ENCODE measurements at places on chromosomes 7 and 10.

- no peak for DNase-seq
- no peaks in the 10 kb centered on the region for H3K36me3 ChIP-seq
- peaks cover 1% of the 10 kb centered on the region for H3K4me1 ChIP-seq
- no peak overlapping the region for H3K27ac ChIP-seq
- H3K27me3 ChIP-seq, result no peaks in the 10 kb centered on the region
- no peak overlapping the region for H3K4me3 ChIP-seq
Observed at GRCh38 chr10:123897146-123897545, 5.5 kb upstream of the CPXM2 start.

DNA sequence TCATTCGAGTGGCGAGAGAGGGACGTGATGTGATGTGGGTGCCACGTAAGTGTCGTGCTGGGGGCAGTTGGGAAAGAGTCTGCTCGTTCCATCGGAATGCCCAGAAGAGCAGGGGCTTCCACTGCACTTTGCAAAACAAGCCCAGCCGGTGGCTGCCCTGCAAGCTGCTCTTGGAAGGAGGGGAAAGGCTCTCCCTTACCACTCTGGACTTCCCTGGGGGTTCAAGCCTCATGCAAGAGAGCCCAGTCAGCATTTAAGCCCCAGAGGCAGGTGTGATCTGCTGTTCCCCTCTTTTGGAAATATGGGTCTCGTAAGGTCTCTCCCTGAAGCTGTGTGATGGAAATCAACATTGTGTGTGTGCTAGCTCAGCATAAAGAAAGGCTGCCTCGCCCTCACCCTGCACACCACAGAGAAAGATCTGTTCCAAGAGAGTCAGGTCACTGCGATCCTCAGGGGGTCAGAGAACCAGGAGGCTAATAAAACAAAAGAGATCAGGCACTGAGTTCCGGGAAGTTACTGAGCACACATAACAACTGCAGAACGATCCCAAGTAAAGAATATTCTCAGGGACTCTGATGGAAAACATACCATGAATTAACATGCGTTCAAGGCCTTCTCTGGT, 212.5 kb downstream of the ADAM12 start:
- H3K4me3 ChIP-seq, result no peak overlapping the region
- no peaks in the 10 kb centered on the region for H3K36me3 ChIP-seq
- no peaks in the 10 kb centered on the region for H3K4me1 ChIP-seq
- DNase-seq, result no peak
- H3K27ac ChIP-seq, result no peak overlapping the region
- H3K27me3 ChIP-seq, result no peaks in the 10 kb centered on the region

DNA sequence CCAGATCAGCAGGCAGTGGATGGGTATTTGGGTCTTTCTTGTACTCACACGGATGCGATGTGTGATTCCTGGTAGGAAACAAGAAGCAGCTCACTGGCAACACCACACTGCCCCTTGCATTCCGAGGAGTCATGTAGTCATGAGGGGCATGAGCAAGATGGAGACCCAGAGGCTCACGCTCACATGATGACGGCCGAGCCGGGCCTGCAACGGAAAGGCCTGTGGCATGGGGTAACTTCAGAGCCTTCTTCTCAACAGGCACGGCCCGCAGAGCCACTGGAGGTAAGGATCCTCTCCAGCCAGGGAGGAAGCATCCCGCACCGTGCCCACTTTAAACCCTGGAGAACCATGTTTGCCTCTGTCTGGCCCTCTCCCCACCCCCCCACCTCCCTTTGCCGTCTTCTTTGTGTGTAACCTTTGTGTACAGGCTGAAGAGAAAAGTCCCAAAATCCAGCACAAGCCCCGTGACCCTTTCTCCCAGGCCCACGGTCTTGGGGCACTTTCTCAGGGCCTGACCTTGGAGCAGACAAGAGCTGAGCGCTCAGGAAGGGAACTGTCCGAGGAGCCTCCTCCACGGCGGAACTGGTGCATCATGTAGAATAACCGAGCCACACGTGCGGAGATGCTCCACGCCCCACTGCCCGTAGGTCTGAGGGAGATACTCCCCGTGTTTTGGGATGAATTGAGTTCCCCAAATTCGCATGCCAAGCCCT, 516.4 kb downstream of the DNAJB6 start:
- no peaks in the 10 kb centered on the region for H3K4me1 ChIP-seq
- no peak overlapping the region for H3K27ac ChIP-seq
- no peaks in the 10 kb centered on the region for H3K36me3 ChIP-seq
- no peak for DNase-seq
- no peaks in the 10 kb centered on the region for H3K27me3 ChIP-seq

GRCh38 chr10:61742812-61743211, 80.1 kb downstream of the CABCOCO1 start:
- no peaks in the 10 kb centered on the region for H3K27me3 ChIP-seq
- no peaks in the 10 kb centered on the region for H3K4me1 ChIP-seq
- no peak overlapping the region for H3K4me3 ChIP-seq

Data from thoracic aorta (tissue), 2 donors.